ENCODE measurements at places on chromosomes 11 and 22. TPM values are rescaled to one million over a fixed set of nuclear protein-coding genes. Genes with fewer than 3 reads are reported as not detected.

Gene CAVIN3
- 5.8 TPM for total RNA-seq

DNA sequence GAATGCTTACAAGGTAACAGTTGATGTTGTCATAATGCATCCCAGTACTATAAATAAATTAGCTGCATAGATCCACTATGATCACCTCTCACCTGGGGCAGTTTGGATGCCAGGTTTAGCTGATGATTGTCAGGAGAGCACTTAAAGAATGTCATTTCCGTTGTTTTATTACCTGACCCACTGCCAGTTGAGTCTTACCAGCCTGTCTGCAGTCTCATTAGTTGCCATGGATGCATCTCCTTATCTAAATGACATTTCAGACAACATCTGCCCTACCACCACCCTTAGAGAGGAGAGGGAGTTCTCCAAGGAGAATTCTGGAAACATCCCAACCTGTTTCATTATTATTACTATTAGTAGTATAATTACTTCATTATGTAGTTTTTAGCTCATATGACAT, 339.1 kb upstream of the API5 start:
- DNase-seq: no peak

DNA sequence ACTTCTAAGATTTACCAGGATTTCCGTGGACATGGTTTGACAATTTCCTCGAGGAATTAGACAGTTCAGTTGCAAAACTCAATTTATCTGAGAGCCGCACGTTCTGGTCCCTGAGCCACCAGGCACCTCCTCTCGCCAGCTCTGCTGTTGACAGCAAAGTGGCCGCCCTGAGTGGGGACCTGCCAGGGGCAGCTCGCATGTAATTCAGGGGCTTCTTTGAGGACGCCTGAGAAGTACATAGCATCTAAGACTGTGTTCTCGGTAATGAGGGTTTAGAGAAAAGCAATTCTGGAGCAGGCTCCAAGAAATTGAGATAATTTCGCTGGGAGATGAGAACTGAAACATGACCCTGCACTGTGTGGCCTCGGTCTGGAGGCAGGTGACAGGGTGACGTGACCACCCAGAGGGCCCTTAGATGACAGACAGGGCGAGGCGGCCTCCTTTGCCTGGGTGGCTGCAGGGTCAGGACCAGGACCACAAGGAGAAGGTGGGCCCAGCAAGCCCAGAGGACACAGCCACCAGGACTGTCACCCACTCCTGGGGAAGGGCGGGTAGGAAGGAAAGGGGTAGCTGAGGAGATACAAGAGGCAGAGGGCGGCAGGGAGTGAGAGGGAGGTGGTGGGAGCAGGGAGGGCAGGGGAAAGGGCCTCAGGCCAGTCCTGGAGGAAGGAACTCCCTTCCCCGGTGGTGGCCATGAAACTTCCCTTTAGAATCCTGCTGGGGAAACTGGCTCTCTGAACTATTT, 55.0 kb downstream of the RTL6 start:
- no peak for DNase-seq

DNA sequence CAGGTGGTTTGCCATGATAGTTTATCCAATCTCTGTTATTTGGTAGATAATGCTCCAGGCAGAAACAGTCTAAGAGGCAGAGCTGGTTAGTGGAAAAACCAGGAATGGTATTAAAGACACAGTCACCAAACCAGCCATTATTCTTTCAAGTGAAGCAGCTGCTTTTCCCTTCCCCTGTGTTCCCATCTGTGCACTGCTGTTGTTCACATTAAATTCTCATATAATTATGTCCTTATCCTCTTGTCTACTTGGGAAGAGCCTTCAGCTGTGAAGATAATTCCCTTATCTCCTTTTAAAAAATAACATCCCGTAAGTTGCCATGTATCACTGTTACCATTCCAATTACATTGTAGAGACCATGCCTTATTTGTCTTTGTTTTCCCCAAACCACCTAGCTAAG, 5.2 kb upstream of the TBCEL start:
- no peak for DNase-seq

Gene GGT5
- 0.56 TPM for total RNA-seq

DNA sequence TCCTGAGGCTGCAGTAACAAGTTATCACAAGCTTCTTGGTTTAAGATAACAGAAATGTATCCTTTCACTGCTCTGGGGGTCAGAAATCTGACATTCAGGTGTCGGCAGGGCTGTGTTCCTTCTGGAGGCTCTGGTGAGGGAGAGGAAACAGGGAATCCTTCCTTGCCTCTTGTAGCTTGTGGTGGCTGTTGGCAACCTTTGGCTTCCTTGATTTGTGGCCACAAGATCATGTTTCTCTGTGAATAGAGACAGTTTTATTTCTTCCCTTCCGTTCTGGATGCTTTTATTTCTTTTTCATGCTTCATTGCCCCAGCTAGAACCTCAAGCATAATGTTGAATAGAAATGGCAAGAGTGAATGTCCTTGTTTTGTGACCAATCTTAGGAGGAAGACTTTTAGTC, 44.0 kb downstream of the MPPED1 start:
- DNase-seq: no peak

GRCh38 chr11:15635521-15635920, 520.8 kb downstream of the INSC start:
- no peak for DNase-seq

DNA sequence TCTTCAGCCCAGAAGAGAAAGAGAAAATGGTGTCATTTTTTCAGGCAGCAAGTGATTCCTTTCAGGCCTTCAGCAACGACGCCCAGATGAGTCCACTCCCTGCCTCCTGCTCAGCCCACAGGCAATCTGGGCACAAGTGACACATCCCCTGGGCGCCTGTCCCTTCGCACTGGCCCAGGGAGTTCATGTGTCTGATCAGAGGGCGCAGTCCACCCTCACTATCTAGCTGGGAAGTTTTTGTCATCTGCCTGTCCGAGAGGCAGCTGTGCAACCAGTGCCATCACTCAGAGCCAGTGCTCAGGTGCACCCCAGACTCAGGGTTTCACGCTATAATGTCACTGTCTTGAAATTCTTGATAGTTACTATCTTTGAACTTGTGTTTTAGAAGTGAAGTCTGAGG, 1.4 kb upstream of the KCNQ1OT1 start:
- no peak for DNase-seq

Gene SDF2L1
- 33.8 TPM for total RNA-seq

Gene API5
- 166 TPM for total RNA-seq

All from neural crest cell (in vitro differentiated cells).